ENCODE measurements at places on chromosomes 16 and 17.

GRCh38 chr16:82201926-82202325 lies 31.9 kb upstream of the MPHOSPH6 start:
- H3K36me3 ChIP-seq = no peaks in the 10 kb centered on the region
- H3K27ac ChIP-seq = peak overlapping the region; percentile 71
- peaks cover 34% of the 10 kb centered on the region for H3K4me1 ChIP-seq
- no peak overlapping the region for H3K4me3 ChIP-seq
- peaks cover 13% of the 10 kb centered on the region for H3K27me3 ChIP-seq

GRCh38 chr17:50275279-50275678 lies 1.0 kb downstream of the TMEM92 start:
- H3K27ac ChIP-seq = peak overlapping the region; percentile 47
- peaks cover 1% of the 10 kb centered on the region for H3K27me3 ChIP-seq
- peaks cover 45% of the 10 kb centered on the region for H3K4me1 ChIP-seq

DNA sequence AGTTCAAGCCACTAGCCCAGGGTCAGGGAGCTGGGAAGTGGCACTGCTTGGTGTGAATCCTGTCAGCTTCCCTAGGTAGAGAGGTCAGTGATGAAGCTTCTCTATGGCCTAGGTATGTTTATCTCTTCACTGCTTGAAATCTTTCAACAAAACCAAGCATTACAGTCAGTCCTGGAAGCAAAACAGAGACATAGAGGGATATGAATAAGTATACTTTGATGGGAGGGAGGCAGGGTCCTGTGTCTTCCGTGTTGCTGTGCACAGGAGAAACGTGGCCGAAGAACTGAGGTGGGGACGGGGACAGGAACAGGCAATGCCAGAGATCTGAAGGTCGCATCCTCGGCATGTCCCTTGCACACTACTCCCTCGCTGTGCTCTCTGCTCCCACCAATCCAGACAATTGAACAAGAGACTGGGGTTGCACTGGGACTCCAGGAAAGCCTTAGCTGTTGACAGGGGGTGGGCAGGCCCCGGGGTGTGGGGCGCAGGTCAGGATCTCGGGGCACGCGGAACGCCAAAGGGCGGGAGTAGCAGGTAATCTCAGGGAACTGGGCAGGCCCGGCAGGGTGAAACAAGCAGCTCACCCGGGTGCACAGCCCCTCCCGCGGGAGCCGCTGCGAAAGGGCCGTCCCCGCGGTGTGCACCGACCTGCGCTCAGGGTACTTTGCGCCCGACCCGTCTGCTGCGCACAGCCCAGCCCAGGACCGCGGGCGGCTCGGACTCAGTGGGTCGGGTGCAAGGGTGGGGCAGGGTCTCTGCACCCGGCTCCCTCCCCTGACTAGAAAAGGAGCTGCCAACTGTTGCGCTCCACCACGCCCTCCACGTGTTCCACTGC lies at the start of gene MT1H:
Gene MT1H (plus strand): TSS at position 810 of the 835 bp plus-strand sequence. CDS start 71 bp downstream, outside the sequence.
- H3K4me1 ChIP-seq = peaks cover 3% of the 10 kb centered on the region
- H3K27ac ChIP-seq = no peak within 1 kb of the TSS
- no peak within 1 kb of the TSS for H3K4me3 ChIP-seq
- no peaks in the 10 kb centered on the region for H3K36me3 ChIP-seq
- H3K27me3 ChIP-seq = peaks cover 99% of the 10 kb centered on the region

DNA sequence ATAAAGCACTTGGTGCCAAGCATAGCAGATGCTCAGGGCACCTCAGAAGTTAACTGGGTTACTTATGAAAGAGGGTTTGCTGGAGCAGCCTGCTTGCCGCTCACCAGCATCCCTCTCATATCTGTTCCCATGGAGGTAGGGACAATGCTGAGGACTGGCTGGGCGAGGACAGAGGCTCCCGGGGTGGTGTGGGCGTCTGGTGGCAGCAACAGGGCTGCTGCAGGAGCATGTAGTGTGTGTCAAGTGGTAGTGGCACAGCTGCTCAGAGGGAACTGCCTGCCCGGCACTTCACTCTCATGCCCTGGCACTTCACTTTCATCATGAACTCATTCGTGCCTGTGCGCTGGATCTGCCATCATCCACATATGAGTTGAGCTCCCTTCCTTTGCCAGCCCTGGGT lies 26.9 kb upstream of the ZNHIT3 start:
- no peaks in the 10 kb centered on the region for H3K4me1 ChIP-seq
- peaks cover 53% of the 10 kb centered on the region for H3K27me3 ChIP-seq
- no peaks in the 10 kb centered on the region for H3K36me3 ChIP-seq
- DNase-seq = no peak

DNA sequence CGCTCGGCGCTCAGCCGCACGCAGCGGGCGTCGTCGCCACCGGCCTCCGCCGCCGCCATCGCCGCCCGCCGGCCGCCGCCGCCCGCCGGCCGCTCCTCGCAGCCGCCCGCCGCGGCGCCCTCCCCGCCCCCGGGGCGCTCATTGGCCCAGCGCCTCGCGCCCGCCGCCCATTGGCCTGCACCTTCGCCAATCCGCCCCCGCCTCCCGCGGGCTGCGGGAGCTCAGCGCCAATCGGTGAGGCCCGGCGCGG lies at the start of gene PGP:
Gene PGP (minus strand): TSS at position 122 of the 250 bp plus-strand sequence. CDS start 63 bp downstream, at position 59.
- H3K4me1 ChIP-seq = peaks cover 16% of the 10 kb centered on the region
- no peak for DNase-seq
- no peaks in the 10 kb centered on the region for H3K36me3 ChIP-seq
- peak within 1 kb of the TSS; percentile 73 for H3K4me3 ChIP-seq
- H3K27ac ChIP-seq = peak within 1 kb of the TSS; percentile 95
- no peaks in the 10 kb centered on the region for H3K27me3 ChIP-seq

DNA sequence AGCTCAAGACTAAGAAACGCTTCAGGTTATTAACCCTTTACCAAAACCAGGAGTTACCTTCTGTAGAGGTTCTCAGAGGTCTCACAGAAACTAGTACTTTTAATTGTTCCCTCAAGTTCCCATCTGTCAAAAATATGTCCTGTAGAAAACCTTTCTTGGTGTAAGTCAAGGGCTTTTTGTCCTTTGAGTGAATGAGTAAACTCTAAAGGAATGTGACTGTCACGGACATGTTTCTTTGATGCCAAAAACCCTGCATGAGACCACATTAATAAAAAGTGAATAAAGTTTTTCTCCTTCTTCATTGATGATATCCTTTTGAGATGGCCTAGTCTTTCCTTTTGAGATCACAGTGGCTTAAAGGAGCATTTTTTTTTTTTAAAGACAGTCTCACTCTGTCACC lies 102.9 kb downstream of the NLK start:
- H3K27me3 ChIP-seq = no peaks in the 10 kb centered on the region
- no peak for DNase-seq
- H3K4me3 ChIP-seq = no peak overlapping the region
- H3K4me1 ChIP-seq = peaks cover 8% of the 10 kb centered on the region
- H3K27ac ChIP-seq = no peak overlapping the region
- no peaks in the 10 kb centered on the region for H3K36me3 ChIP-seq

DNA sequence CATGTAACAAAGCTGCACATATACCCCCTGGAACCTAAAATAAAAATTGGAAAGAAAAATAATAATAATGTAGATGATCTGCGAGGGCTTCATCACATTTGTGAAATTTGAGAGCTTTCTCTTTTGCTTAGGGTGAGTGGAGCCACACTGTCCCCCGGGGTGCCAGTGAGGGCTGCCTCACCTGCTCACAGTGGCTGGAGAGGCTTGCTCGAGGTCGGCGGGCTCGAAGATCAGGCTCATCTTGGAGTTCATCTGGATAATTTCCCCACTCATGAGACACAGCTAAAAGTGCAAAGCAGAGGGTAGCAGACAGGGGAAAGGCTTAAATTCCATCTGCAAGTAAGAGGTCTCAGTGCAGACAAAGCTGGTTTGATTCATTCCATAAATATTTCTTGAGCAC lies 123.8 kb downstream of the DNAH3 start:
- H3K4me3 ChIP-seq = no peak overlapping the region
- no peaks in the 10 kb centered on the region for H3K36me3 ChIP-seq
- H3K27me3 ChIP-seq = no peaks in the 10 kb centered on the region
- no peak for DNase-seq

- DNase-seq = no peak
- peaks cover 4% of the 10 kb centered on the region for H3K4me1 ChIP-seq
- no peak overlapping the region for H3K4me3 ChIP-seq
- no peaks in the 10 kb centered on the region for H3K27me3 ChIP-seq
Measured at GRCh38 chr17:78642707-78643106, 65.5 kb upstream of the DNAH17 start.

DNA sequence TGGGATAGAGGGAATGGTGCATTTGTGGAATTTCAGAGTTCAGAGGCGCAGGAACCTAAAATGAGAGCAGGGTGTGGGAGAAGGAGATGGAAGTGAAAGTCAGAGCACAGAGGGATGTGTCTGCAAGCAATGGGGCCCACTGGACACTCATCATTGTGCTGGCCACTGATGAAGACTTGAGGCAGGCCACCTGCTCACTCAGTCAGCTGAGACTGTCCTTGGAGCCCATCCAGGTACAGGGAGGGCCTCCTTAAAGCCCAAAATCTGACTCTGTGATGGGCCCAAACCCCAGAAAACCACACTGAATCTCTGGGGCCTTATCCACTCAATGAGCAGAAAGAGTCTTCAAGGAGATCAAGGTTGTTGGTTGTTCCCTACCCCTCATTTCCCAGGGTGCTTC lies 5.6 kb downstream of the GP2 start:
- no peaks in the 10 kb centered on the region for H3K4me1 ChIP-seq
- H3K27ac ChIP-seq = no peak overlapping the region
- no peak overlapping the region for H3K4me3 ChIP-seq
- no peaks in the 10 kb centered on the region for H3K36me3 ChIP-seq

DNA sequence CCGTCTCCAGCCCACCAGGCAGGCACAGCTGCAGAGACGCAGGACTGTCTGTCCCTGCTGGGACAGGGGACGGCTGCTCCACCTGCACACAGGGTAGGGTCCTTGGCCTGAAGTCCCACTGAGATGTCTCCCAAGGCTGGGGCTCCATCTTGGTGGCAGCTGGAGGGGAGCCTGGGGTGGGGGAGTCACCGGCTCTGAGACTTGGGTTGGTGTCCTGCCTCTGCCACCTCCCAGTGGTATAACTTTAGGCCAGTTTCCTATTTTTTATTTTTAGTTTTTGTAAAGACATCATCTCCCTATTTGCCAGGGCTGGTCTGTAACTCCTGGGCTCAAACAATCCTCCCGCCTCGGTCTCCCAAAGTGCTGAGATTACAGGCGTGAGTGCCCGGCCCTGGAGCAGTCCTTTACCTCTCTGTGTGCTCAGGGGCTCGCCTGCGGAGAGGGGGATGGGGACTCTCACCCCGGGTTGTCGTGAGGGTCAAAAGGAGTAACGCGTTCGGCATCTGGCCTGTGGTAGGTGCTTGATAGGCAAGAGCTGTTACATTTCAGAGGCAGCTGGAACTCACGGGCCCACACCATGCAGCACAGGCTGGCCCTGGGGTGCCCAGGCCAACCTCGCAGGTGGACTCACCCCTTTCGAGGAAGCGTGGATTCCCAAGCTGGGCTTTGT lies 46.6 kb upstream of the DOC2B start:
- no peak overlapping the region for H3K27ac ChIP-seq
- peaks cover 23% of the 10 kb centered on the region for H3K4me1 ChIP-seq
- H3K36me3 ChIP-seq = no peaks in the 10 kb centered on the region
- peak; percentile 6 for DNase-seq
- peaks cover 2% of the 10 kb centered on the region for H3K27me3 ChIP-seq

GRCh38 chr17:63399856-63400255 lies 46.2 kb downstream of the CYB561 start:
- H3K4me3 ChIP-seq = no peak overlapping the region
- H3K36me3 ChIP-seq = peaks cover 25% of the 10 kb centered on the region
- peaks cover 11% of the 10 kb centered on the region for H3K4me1 ChIP-seq
- DNase-seq = no peak

GRCh38 chr16:27927266-27927901 lies 136.1 kb downstream of the GSG1L start:
- DNase-seq = no peak
- peaks cover 52% of the 10 kb centered on the region for H3K27me3 ChIP-seq
- H3K36me3 ChIP-seq = no peaks in the 10 kb centered on the region
- H3K4me3 ChIP-seq = no peak overlapping the region

DNA sequence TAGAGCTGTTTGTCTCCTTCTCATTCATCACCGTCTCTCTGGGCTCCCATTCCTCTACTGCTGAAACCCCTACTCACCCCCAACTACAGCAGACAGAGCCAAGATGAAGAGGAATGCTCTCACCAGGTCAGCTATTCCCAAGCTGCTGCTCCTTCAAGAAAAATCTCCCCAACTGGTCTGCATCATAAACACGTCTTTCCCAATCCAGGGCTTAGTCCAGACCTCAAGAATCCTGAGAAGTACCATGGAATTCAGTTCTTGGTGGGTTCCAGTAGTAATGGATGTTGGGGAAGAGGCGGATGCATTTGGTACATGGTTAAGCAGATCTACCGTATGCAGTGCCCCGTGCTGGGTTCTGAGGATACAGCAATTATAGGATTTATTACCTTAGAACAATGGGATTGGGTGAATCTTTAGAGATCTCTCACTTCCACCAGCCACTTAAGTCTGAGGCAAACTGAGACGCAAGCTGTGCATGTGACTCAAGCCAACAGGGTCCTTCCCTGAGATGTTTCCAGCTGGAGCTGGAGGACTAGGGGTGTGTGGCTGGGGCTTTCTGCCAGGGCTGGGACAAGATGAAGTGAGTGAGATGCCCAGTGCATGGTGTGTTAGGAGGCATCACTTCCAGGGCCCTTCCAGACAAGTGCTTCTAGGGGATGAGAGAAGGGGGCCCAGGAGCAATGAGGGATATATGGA lies 232.7 kb upstream of the CDH5 start:
- H3K36me3 ChIP-seq = no peaks in the 10 kb centered on the region
- no peak for DNase-seq
- peaks cover 34% of the 10 kb centered on the region for H3K4me1 ChIP-seq
- peak overlapping the region; percentile 76 for H3K27ac ChIP-seq
- H3K4me3 ChIP-seq = no peak overlapping the region

DNA sequence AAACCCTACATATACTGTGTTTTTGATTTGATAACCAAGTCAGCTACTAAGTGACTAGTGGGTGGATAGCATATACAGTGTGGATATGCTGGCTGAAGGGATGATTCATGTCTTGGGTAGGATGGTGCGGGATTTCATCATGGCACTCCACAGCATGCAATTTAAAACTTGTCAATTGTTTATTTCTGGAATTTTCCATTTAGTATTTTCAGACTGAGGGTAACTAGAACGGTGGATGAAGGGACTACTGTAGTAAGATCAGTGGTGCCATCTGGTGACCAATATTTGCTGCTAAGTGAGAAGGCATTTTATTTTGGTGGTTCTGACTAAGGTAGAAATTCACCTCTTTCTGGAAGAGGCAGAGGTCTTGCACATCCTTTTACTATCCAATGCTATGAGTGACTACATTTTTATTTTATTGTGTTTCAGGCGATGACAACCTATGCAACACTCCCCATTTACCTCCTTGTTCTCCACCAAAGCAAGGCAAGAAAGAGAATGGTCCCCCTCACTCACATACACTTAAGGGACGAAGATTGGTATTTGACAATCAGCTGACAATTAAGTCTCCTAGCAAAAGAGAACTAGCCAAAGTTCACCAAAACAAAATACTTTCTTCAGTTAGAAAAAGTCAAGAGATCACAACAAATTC lies 3.1 kb downstream of the CDC6 start:
- H3K27ac ChIP-seq = no peak overlapping the region
- H3K36me3 ChIP-seq = peaks cover 15% of the 10 kb centered on the region
- no peaks in the 10 kb centered on the region for H3K27me3 ChIP-seq
- H3K4me1 ChIP-seq = peaks cover 14% of the 10 kb centered on the region
- no peak for DNase-seq

Measured in mesothelial cell of epicardium (in vitro differentiated cells).